Stimulated activated CD4-positive, alpha-beta T cell treated with anti-CD3 and anti-CD28 coated beads, Interleukin-12 subunit alpha, Interleukin-12 subunit beta, amount 100 ng/mL, for 48 hours (primary cell): ENCODE measurements at places on chromosomes 6 and 20.

- no peak for DNase-seq
Measured at GRCh38 chr20:37413379-37413778, 67.4 kb downstream of the SRC start.

GRCh38 chr6:43310624-43311023, 2.0 kb upstream of the CRIP3 start:
- no peak for DNase-seq

GRCh38 chr20:32581839-32582658, 3.1 kb downstream of the NOL4L start:
- no peak for DNase-seq

GRCh38 chr6:125753218-125753936, 3.9 kb downstream of the HEY2 start:
- DNase-seq = no peak

GRCh38 chr6:34223381-34223955, 13.2 kb upstream of the HMGA1 start:
- DNase-seq = no peak
